ENCODE measurements at places on chromosomes 3 and 15. TPM values are rescaled to one million over a fixed set of nuclear protein-coding genes. Genes with fewer than 3 reads are reported as not detected.

Gene TGM4
- total RNA-seq = not detected

Gene TUSC7
- total RNA-seq = not detected

Gene GOLGA8N
- total RNA-seq = 9.2 TPM

Gene MEF2A
- total RNA-seq = 145 TPM

Gene KBTBD8
- total RNA-seq = 7.9 TPM

Gene FILIP1L
- 86.6 TPM for total RNA-seq

Gene SLC6A1
- total RNA-seq = 1.2 TPM

Gene EPHB3
- 1.6 TPM for total RNA-seq

Gene CHRM5
- not detected for total RNA-seq

Gene TMA7
- total RNA-seq = 238 TPM

Gene RTP4
- 1.4 TPM for total RNA-seq

Gene RLBP1
- total RNA-seq = not detected

Gene SEMA7A
- total RNA-seq = 1.9 TPM

Gene TRIM42
- total RNA-seq = not detected

Gene GPR27
- total RNA-seq = 2.3 TPM

Gene SCN11A
- not detected for total RNA-seq

Gene CTXND1
- total RNA-seq = 1.3 TPM

Gene MKRN3
- total RNA-seq = 0.65 TPM

Gene CLDN16
- 0.08 TPM for total RNA-seq

Gene GOLGA6L10
- total RNA-seq = 0.15 TPM

Gene USP50
- not detected for total RNA-seq

Gene TRPC1
- total RNA-seq = 12.2 TPM

Gene GOLGA6L7
- total RNA-seq = not detected

Gene FOXB1
- total RNA-seq = not detected

Gene SCAMP5
- 4.5 TPM for total RNA-seq

Gene RAB43
- total RNA-seq = 6.4 TPM

Gene BNC1
- 2.4 TPM for total RNA-seq

Gene TNNC1
- 2,841 TPM for total RNA-seq

Gene CASR
- not detected for total RNA-seq

Gene FRMD5
- 9.1 TPM for total RNA-seq

Gene RYR3
- 0.21 TPM for total RNA-seq

Gene ITGA11
- 23.8 TPM for total RNA-seq

Gene CKMT1B
- 5.5 TPM for total RNA-seq

Gene P4HTM
- 32.8 TPM for total RNA-seq

Gene AKAP13
- total RNA-seq = 302 TPM

Gene ANKRD34C
- total RNA-seq = not detected

Gene ERC2
- 2.6 TPM for total RNA-seq

Gene GOLGA8G
- total RNA-seq = not detected

Gene PEX5L
- total RNA-seq = 0.39 TPM

Gene PPP1R14D
- not detected for total RNA-seq

Gene SEC62
- 101 TPM for total RNA-seq

All from left cardiac atrium (tissue), 4 donors.